ENCODE measurements at places on chromosomes 1 and 21.

DNA sequence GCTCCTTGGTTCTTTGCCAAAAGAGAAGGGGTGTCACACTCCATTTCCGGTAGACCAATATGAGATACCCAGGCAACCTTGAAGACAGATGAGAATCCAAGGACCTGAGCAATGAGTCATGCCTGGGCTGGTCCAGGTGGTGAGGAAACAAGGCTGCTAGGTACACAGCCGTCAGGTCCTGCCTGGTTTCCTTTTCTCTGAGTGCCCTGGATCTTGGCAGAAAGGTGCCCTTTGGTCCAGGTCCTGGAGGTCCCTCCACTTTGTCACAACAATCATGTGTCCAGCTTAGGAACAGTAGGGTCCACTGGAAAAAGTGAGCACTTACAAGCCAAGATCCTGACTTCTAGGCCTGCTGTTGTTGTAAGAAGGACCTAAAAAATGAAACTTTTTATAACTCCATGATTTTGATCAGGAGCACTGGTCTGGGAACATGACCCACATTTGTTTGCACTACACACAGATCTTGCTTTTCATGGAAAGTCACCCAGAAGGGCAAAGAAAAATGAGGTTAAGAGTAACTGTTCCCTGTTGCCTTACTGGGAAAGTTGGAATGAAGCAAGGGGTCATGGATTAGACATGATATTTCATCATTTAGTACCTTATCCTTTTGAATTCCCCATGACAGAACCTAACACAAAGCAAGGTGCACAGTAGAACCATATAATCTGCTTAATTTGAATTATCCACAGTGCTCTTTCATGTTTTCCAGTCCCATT is 94.7 kb downstream of the PAPPA2 start:
- no peak for DNase-seq

DNA sequence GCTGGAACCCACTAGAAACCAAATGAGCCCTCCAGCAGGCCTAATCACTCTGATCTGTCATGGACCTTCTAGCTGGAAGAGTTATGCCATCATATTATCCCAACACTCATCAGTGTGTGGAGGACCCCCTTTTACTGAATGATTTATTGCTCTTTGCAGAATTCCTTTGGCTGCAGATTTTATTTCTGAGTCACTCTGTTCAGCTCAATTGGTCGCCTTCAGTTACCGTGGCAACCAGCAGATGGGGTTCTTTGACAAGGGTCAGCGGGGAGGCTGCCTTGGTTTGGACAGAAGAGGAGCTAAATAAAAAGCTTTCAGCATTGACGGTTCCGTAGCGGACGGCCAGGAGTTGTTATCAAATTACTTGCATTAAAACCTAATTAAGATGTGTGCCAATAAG is 220.1 kb downstream of the SDCCAG8 start:
- DNase-seq: no peak

- no peak for DNase-seq
Measured at GRCh38 chr1:166925810-166926478, 49.4 kb downstream of the ILDR2 start.

DNA sequence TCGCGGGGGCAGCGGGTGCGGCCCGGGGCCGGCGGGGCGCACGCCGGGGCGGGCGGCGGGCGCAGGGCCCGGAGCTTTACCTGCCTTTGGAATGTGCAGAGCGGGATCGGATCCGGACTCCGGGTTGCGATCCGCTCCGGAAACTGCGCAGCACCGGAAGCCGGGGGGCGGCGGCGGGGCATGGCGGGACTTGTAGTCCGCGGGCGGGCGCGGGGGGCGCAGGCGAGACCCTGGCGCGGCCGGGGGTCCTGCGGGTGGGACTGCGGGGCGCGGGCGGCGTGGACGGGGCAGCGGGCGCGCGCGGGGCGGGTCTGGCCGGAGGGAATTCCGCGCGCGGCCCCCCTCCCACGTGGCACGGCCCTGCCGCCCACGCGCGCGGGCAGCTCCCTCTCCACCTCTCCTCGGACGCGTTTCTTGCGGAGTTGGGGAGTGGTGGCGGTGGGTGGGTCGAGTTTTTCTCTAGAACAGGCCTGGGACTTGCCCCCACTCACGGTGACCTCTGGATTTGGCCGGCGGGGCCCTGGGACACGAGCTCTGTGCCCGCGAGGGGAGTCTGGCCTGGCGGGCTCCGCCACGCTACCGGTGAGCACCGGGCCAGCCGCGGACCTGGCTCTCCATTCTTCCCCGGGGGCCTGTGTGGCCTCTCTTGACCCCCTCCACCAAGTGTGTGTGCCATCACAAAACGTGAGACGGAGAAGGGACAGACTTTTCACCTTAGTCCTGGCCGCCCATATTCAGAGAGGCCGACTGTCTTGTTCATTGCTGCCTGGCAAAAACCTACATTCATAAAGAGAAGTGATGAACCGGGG is at the start of gene PRDM15:
Gene PRDM15 (minus strand): TSS at position 155 of the 809 bp plus-strand sequence. CDS start 18,981 bp downstream, outside the sequence.
- DNase-seq: peak; percentile 92

GRCh38 chr1:172917972-172918371 is 132.8 kb downstream of the TNFSF18 start:
- DNase-seq: no peak

GRCh38 chr1:205354259-205355074 is 2.3 kb downstream of the KLHDC8A start:
- DNase-seq: peak; percentile 70

GRCh38 chr1:215052256-215053015 is 30.1 kb upstream of the KCNK2 start:
- no peak for DNase-seq

DNA sequence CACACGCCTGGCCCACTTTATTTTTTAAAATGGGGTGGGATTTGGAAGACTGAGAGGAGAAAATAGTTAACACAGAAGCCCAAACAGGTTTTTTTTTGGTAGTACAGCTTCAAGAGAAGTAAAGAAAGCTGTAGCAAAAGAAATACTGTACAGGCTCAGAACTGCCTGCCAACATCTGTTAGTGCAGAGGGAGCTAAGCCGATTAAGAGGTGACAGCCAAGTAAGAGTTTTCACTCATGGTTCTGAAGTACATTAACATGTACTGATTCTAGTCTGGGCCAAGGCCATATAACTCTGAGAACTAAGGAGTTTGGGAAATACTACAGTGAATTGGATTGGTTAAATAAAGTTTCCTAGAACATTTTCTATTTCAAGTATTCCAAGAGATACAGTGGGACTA is 51.6 kb downstream of the EIF2B3 start:
- DNase-seq: no peak

GRCh38 chr1:82565146-82565545 is 764.4 kb downstream of the ADGRL2 start:
- no peak for DNase-seq

GRCh38 chr1:3156936-3157335 is 87.9 kb downstream of the PRDM16 start:
- no peak for DNase-seq

DNA sequence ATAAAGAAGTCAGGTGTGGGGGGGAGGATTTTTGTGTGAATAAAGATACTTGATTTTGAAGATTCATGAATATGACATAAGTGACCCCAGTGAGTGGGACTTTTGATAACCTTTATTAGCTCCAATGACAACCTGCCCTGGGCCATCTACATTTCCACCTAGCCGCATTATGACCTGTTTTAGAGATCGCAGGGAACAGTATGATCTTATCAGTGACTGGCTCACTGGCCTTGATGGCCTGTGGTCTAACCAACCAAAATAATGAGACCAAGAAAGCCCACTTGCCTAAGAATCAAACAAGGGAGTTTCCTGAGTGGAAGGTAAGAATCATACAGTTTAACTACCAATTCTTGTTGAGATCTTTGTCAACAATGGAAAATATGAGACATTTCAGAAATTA is 1.8 kb downstream of the ELAPOR1 start:
- no peak for DNase-seq

GRCh38 chr1:237394281-237394680 is 352.3 kb downstream of the RYR2 start:
- DNase-seq: no peak

- DNase-seq: peak; percentile 22
Measured at GRCh38 chr1:116682641-116683221, 15.2 kb upstream of the IGSF3 start.

DNA sequence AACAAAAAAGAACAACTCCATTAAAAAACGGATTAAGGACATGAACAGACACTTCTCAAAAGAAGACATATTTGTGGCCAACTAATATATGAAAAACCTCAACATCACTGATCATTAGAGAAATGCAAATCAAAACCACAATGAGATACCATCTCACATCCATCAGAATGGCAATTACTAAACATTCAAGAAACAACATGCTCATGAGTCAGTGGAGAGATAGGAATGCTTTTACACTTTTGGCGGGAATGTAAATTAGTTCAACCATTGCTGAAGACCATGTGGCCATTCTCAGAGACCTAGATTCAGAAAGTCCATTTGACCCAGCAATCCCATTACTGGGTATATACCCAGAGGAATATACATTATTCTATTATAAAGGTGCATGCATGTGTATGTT is 1442.6 kb upstream of the B3GALT2 start:
- no peak for DNase-seq

- no peak for DNase-seq
Measured at GRCh38 chr1:68963353-68963752, 466.5 kb upstream of the DEPDC1 start.

DNA sequence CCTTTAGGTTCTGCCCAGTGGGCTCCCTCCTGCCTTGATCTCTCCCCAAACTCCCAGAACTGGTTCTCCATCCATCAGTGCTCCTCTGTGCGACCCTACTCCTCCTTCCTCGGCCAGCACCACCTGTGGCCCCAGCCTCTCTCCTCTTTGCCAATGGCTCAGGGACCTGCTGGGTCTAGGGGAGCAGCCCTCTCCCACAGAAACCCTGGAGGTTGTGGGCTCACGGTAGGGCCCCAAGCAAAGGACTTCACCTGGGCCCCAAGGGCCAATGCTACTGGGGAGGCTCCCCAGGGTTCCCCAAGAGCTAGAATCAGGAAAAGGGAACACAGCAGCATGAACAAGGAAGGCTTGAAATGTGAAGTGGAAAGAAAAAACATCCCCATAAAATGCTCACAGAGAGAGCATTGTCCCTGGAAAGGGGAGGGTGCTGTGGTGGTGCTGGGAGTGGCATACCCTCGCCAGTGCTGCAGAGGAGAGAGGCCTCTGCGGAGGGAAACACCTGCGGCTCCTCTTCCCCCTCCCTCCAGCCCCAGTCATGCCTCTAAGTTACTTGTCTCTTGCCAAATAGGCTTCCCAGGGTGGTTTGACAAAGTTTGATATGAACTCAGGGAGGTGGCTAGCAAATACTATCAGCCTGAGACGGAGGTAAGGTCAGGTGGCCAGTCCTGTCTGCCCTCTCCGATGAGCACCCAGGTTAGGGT is 2.5 kb downstream of the TMEM63A start:
- no peak for DNase-seq

DNA sequence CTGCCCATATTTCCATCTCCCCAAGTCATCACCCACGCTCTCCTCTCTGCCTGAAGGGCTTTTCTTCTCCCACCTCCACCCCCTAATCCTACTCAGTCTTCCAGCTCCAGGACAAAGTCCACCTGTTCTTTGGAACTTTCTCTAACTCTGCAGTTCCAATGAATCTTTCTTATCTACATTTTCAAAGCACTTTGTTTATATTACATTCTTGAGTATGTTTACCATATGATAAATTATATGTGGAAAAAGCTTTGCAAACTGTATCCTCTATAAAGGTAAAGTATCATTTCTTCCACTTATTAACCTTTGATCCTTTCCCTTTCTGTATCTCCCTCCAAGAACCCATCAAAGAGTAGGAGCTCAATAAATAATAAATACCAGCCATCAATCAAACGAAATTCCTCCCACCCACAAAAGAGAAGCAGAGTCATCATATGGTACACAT is 39.7 kb downstream of the TTC13 start:
- DNase-seq: no peak

- DNase-seq: no peak
Measured at GRCh38 chr21:34284666-34285065, 79.1 kb upstream of the KCNE2 start.

GRCh38 chr1:15931884-15932283 is 44.0 kb downstream of the ZBTB17 start:
- no peak for DNase-seq

GRCh38 chr1:53929246-53929960 is 16.1 kb downstream of the IFT25 start:
- no peak for DNase-seq

DNA sequence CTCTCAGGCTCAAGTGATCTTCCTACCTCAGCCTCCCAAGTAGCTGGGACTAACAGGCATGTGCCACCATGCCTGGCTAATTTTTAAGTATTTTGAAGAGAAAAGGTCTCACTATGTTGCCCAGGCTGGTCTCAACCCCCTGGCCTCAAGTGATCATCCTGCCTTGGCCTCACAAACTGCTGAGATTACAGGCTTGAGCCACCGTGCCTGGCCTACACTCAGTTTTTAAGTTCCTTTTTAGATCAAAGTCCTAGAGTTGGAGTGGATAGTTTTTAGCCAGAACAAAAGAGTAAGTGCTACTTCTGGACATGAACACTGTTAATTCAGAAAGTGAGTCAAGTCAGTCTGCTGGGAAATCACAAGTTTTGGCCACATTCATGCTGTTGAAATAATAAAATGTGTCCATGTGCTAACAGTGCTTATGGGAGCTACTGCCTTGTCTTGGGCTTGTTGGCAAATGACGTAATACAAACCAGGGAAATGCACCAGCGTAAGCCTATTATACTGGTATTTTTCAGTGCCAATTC is 84.2 kb downstream of the NDUFS5 start:
- peak; percentile 78 for DNase-seq

DNA sequence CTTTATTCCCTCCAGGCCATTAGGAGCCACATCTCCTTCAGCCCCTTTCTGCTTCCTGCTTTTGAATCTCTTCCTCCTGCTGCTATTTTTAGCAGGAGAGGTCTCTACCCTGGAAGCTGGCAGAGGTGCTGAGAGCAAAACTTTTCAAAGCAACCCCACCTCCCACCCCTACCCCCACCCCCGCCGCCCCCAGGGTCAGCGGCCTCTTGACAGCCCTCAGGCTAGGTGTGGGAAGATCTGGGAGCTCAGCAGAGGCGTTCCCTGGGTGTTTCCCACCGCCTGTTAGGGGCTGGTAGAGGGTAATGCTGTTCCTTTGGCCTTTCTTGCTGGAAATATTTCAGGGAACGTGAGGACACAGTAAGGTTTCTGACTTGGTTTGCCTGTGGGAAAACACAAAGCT is 112.5 kb upstream of the CACHD1 start:
- peak; percentile 11 for DNase-seq

GRCh38 chr1:41714638-41715389 is 203.9 kb downstream of the HIVEP3 start:
- DNase-seq: no peak

DNA sequence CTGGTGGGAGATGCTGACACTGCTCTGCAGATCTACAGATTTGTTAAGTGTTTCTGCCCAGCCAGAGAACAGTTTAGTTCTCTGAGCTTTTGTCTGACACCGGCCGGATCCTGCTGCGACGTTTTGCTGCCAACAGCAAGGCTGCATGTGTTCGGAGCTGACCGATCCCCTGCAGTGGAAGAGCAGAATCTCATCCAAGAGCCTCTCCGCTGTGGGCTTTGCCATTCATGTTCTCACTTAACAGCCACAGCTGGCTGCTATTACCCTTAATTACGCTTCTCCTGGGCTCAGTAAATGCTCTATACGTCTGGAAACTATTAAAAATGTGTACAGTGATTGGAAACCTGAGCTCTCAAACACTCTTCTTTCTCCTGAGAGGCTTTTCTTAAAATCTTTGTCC is 105.3 kb downstream of the BCAR3 start:
- no peak for DNase-seq

Data from suppressor macrophage treated with lipopolysaccharide for 1 hour (primary cell).